Brain microvascular endothelial cell (primary cell): ENCODE measurements at places on chromosomes 12 and 14.
A peak's percentile ranks its signal among the peaks of the same experiment; 100 is the strongest.

GRCh38 chr12:51841727-51842126 is 6.8 kb downstream of the FIGNL2 start:
- DNase-seq, result no peak

DNA sequence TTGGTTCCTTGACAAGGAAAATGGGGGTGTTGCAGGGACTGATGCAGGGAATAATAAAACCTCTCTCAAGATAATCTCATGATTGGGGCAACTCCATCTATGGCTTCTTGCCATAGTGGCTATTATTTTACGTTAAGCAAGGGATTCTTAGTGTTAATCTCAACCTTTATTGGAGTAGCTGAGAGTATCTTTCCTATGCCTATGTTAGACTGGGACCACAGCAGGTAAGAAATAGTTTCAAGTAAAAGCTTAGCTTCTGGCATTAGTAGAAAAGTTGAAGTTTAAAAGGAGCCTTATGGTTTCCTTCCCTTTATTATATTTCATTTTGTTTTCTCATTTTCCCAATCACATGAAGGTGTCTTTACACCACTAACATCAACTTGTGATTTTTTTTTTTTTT is 16.7 kb downstream of the SINHCAF start:
- DNase-seq, result no peak

DNA sequence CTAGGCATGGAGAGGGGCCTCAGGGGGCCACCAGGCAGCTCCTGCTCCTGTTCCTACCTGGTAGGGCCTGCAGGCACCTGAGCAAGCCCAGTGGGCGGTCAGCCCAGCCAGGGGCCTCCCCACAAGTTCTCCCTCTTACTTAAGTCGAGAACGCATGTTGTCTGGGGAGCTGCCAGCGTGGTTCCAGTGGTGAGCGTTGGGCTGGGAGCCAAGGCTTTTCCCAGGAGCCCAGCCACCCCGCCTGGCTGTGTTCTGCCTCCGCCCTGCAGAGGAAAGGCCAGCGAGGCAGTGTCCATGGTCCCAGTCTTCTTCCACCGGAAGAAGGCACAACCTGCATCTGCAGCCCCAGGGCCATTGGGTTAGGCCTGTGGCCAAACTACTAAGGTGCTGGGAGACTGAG is 1.4 kb downstream of the C14orf180 start:
- DNase-seq, result no peak

GRCh38 chr14:41873686-41874317 is 267.1 kb downstream of the LRFN5 start:
- DNase-seq, result peak; percentile 42

DNA sequence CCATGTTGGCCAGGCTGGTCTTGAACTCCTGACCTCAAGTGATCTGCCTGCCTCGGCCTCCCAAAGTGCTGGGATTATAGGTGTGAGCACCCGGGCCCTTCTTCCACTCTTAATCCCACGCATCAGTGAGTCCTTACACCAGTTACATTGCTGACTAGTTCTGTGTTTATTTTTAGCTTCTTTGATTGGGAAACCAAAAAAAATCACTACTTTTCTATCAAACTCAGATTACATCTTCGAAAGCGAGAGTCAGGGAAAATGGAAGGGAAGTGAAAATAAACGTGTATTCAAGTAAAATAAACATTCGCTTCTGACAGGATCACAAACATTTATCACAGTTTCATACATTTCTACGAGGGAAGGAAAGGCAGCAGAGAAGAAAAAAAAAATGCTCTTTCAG is 32.2 kb downstream of the FGD6 start:
- no peak for DNase-seq

- DNase-seq, result no peak
These were observed 25.9 kb downstream of the PKP2 start for GRCh38 chr12:32870716-32871115.

GRCh38 chr12:58254463-58255100 is 313.2 kb downstream of the ATP23 start:
- DNase-seq, result no peak

- DNase-seq, result no peak
These were observed 21.2 kb downstream of the CALCOCO1 start for GRCh38 chr12:53706080-53706479.

DNA sequence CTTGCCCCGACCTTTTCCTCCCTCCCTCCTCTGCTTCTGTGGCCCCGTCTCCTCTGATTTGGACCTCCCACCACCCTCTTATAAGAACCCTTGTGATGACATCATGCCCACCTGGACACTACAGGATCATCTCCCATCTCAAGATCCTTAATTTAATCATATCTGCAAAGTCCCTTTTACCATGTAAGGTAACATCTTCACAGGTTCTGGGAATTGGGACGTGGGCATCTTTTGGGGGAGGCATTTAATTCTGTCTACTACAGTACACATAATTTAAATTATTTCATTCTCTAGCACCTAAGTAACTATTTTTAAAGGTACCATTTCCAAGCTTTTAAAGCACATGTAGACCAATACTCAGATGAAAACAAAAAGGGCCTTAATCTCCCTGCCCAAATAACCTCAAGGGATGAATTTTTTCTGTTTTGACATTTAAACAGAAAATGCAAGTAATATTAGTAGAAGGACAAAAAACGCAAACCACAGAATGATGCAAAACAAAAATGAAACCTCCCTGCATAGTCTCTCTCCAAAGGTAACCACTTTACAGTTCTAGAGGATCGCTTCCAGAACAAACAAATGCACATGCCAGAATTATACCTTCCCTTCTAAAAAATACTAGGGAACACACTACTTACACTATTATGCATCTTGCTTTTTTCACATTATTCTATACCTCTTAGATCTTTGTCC is 222.1 kb downstream of the AACS start:
- DNase-seq, result no peak

DNA sequence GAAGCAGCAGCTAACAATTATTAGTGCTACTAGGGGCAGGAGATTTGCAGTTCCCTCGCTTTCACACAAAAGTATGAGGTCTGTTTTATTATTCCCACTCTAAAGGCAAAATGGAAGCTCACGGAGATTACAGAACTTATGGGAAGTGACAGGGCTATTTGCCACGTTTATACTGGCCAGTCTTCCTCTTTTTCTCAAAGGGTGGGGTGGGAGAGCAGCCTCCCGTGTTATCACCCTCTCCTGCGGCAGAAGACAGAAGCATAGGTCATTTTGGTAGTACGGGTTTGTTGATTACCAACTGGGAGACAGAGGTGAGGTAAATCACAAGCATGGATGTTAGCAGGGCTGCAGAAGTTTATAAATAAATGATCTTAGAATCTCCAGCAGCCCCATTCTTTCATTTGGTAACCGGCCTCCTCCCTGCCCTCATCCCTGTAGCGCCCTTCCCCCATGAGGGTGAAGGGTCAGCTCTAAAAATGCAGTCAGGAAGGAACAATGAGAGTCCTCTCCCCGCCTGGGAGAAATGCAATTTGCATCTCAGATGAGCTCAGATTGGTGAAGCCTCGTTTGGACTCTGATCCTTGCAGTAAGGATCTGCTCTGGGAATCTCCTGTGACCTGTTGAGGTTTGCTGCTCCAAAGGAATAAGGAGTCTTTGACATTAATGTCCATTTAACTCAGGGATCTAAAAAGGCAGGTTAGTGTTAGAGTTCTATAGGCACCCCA is 44.7 kb upstream of the SINHCAF start:
- DNase-seq, result no peak

- DNase-seq, result peak; percentile 47
These were observed 23.9 kb downstream of the SLC7A7 start for GRCh38 chr14:22791301-22791700.

DNA sequence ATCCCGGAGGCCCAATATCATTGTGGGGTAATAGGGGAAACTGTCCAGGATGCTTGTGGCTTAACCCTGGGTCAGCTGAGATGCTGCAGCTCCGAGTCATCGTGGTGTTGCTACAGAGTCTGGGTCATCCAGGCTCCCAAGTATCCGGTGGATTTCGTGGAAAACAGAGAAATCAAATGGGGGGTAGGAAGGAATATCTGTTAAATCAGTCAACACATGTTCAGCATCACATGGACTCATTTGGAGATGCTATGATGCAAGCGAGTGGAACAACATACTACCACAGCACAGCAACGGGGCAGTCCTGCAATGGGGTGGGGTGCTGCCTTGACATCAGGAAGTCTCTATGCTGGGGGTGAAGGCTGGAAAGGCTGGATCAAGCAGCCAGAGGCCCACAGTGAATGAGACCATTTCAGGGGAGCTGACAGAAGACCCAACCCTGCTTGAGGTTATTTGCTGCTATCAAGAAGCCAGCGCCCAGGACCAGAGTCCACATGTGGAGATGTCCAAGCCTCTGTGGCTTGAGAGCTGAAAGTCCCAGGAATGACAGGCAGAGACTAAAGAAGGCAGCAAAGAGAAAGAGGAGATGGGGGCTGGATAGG is 22.9 kb downstream of the VDR start:
- peak; percentile 98 for DNase-seq

- DNase-seq, result no peak
These were observed 364.1 kb upstream of the SFSWAP start for GRCh38 chr12:131346555-131347344.

DNA sequence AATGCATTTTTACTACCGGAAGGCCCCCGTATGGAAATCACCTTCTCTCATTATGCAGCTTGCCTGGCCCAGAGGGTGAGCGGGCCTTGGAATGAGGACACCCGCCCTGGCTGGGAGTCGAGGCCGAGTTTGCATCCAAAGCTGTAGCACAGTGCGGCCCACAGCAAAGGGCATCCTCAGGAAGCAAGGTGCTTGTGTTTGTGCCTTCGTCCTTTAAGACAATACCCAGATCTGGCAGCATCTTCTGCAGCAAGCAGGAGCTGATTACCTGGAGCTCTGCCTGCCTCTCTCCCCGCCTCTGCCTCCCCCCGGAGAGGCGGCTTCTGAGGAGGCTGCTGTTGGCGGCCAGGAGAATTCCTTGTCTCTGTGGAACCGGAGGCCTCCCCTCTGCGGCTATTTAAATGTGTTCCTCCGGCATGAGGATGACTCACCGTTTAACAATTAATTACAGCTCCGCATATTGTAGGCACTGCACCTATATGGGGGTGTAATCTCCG is 145.3 kb downstream of the CACNA1C start:
- peak; percentile 39 for DNase-seq

GRCh38 chr14:81801921-81802320 is 268.3 kb upstream of the SEL1L start:
- DNase-seq, result no peak

DNA sequence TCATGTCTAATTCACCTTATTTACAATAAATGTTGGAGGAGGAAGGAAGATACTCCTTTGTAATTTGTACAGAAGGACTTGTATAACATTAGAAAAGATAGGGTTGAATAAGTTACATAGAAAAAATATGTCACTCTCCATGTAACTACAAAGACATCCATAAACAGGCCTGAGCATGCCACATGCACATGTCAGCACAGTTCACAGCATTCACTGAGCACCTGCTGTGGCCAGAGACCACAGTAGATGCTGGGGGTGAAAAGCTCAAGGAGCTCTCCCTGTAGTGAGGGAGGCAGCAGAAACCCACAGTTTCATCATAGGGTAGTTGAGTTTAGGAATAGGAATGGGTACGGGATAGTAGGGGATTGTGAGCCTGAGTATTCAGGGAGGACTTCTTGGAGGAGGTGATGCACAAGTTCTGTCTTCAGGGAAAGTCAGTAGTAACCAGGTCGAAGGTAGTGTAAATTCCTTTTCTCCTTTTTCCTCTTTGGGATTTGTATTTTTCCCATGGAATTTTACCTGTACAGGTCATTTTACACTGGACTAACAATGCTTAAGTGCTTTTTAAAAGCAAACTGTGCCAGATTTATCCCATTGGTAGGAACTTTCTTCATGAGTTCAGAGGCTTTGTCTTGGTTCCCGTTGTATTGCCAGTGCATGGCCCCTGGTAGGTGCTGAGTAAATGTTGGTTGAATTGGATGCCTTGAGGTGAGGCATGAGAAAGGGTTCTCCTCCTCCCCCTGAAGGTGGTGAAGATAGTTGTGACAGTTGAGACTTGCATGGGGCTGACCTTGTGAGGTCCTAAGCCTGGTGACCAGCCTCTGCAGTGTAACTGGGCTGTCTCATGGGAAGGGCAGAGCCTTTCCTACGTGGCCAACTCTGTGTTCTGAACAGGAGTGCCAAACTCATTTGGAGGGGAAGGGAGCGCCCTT is 20.2 kb downstream of the PRKCH start:
- no peak for DNase-seq

- DNase-seq, result no peak
These were observed 267.4 kb downstream of the ALG10 start for GRCh38 chr12:34289431-34290380.

DNA sequence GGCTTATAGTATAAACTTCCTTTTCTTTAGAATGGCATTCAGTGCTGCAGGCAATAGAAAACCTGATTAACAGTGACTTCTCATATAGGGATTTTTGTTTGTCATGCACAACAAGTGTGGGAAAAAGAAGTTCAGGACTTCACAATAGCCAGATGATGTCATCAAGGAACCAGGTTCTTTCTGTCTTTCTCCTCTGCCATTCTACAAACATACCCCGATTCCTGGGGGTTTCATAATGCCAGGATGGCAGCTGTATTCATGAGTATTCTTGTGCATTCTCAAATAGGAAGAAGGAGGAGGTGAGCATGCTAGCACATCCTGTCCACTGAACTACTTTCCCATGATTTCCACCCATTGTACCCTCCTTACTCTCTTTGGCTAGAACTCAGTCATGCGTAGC is 182.7 kb upstream of the EEA1 start:
- no peak for DNase-seq

DNA sequence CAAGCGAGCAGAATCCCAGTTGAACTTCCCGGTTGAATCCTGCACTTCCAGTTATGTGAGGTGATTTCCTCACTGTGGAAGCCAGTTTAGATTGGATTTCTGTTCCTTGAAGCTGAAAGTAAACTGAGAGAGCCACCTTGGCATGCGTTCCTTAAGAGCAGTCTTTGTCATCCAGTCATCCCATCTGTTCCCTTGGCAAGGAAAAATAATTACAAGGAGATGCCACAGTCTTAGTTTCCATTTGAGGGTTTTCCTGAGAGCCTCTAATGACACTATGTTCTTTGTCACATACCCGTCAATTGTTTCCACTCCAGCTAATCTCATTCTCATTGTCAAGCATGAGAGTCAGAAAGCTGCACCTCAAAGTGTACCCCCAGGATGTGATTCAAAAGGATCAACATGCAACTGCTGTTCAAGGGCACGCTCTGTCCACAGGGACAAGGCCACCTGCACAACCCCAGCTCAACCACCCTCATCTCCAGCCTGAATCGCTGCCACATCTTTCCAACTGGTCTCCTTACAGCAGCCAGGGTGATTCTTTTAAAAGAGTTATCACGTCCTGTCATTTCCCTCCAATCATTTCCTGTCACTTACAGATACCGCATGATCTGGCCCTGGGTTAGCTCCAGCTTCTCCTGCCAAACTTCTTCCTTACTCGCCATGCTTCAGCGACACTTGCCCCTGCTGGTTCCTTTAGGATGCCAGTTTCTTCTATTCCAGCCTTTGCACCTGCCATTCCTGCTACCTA is 18.0 kb upstream of the TCP11L2 start:
- DNase-seq, result no peak
